ENCODE measurements at places on chromosomes 16 and 17.

GRCh38 chr16:3190949-3191353 is 2.9 kb downstream of the OR1F1 start:
- no peak for ATAC-seq

DNA sequence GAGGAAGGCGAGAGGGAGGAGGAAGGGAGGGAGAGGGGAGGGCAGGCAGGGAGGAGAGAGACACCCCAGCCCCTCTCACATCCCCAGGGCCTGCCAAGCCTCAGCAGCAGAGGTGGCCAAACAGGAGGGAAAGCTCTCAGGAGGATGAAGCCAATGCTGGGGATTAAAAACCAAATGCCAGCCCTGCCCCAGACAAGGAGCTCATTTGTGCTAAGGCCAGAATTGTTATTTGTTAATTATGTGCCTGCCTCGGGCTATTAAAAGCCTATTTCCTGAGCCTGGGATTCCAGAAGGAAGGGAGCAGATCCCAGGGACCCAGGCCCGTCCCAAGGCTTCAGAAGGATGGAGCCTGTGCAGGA is 27.9 kb upstream of the GINS2 start:
- no peak for ATAC-seq

DNA sequence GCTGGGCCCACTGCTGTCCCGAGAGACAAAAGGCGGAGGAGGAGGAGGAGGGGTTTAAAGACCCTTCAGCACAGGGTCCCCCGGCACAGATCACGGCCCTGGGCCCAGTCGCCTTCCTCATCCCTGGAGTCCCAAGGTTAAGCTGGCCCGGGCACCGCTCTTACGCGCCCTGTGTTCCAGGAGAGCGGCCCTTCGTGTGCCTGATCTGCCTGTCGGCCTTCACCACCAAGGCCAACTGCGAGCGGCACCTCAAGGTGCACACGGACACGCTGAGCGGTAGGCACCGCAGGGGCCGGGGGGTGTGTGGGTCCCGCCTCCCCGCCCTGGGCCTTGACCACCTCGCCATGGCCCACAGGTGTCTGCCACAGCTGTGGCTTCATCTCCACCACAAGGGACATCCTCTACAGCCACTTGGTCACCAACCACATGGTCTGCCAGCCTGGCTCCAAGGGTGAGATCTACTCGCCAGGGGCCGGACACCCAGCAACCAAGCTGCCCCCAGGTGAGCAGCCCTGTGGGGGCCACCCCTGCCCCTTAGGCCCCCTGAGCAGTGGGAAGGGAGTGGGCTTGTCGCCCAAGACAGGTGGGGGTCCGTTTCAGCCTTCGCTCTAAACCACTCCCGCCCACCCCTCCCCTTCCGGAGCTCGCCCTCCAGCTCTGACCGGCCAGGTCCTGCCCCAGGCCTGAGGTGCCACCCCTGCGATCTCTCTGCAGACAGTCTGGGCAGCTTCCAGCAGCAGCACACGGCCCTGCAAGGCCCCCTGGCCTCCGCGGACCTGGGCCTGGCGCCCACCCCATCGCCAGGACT is 37.6 kb upstream of the ZC3H18 start:
- no peak for ATAC-seq

DNA sequence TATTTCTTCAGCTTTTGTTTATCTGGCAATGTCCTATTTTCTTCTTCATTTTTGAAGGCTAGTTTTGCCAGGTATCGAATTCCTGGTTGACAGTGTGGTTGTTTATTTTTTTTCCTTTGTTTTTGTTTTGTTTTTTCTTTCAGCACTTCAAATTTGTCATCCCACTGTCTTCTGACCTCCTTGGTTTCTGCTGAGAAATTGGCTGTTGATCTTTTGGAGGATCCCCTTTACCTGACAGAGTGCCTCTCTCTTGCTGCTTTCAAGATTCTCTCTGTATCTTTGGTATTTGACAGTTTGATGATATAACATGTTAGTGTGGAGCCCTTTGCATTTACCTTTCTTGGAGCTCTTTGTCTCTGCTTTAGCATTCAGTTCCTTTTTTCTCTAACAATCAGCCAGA is 9.6 kb upstream of the ATF7IP2 start:
- ATAC-seq: no peak

DNA sequence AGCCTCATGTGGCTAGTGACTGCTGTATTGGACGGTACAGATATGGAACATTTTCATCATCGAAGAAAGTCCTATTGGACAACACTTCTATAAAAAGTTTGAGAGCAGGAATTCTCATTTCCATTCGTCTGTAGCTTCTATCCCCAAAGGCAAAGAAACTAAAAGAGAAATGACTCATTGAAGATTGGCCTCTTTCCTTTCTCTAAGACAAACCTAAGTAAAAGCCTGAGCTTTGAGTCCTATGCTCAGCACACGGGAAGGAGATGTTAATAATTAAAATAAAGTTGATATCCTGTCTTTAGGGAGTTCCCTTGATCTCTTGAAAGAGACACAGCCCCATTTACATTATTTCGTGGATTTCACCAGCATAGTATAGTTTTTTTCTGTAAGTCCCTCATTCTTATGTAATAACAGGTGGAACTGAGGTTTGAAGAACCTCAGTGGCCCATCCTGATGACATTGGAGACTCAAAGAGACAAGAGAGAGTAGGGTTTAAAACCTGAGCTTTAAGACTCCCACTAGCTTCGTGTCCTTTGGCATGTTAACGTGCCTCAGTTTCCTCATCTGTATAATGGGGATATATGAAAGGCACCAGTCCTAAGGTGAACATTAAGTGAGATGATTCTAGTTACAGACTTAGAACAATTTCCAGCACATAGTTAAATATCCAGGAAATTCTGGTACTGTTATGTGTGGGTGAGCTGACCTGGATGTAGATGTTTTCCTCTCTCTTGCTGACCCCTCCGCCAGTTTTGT is 174.0 kb downstream of the IRX3 start:
- no peak for ATAC-seq

DNA sequence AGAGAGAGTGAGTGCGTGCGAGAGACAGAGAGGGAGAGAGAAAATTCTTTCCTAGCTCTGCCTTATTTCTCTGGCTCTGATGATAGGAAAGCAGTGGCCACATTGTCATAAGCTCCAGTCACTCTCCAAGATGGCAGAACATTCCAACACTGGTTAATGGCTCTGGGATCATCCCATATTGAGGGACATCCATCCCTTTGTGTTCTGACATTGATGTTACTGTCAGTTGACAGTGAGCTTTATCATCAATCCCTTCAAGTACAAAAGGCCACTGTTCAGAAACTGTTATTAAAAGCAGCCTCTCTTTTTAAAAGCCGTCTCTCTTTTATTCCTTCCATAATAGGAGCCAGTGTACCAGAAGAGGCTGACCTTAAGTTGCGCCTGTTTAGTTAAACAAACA is 1084.9 kb upstream of the RBFOX1 start:
- no peak for ATAC-seq

- ATAC-seq: no peak
These were observed 87.2 kb upstream of the NOG start for GRCh38 chr17:56506349-56506748.

DNA sequence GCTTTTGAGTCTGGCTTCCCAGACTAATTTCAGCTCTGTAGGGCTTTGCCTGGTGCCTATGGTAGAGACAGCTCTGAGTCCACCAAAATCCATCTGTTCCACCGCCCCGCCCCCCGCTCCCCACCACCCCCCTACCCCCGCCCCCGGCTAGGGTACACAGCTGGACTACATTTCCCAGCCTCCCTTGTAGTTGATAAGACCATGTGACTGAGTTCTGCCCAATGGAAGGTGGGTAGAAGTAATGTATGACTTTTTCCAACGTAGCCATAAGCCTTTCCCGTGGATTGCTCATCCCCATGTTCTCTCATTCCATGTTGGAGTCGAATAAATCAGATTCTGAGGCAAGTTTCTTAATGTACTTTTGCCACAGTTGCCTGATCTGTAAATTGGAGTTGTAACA is 786.7 kb upstream of the EEF2KMT start:
- no peak for ATAC-seq

Measured in stimulated activated memory B cell treated with anti-CD40 and anti-IgM and Interleukin-4, amounts not matched to agents 10 μg/mL and 1 μg/mL and 100 μg/mL, for 72 hours (primary cell).